Peyer's patch (tissue), 4 donors: ENCODE measurements at places on chromosomes 12 and 14.

DNA sequence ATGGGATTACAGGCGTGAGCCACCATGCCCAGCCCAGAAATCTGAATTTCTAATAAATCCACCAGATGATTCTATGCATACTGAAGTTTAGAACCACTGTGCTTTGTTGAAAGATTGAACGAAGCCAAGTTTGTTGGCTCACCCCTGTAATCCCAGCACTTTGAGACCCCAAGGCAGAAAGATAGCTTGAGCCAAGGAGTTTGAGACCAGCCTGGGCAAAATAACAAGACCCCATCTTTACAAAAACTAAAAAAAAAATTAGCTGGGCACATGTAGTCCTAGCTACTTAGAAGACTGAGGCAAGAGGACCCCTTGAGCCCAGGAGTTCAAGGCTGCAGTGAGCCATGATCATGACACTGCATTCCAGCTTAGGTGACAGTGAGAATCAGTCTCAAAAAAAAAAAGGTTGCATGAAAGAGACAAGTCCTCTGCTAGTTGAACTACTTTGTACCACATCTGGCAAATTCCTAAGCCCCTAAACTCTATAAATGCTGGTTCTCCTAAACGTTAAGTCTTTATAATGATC is 1.7 kb upstream of the ABHD4 start:
- DNase-seq: no peak

DNA sequence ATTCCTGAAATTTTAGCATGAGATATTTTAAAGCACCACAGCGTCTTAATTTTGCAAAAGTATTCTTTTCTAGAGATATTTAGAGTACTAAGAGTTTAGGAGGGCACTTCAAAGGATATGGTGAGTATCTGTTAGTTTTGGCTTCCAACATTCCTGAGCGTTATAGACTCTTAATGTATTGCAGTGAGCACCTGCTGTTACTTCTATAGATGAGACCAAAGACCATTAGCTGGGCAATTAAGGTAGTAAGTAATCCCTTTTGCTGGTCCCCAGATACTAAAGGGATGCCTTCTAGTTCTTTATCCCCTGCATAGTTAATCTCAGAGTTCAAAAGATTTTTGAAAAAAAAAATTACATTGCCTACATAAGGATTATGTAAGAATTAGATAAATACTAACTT is 975.6 kb downstream of the GALC start:
- DNase-seq: no peak

GRCh38 chr12:9730591-9730990 is 2.3 kb downstream of the CLECL1 start:
- no peak for DNase-seq

- no peak for DNase-seq
Measured at GRCh38 chr12:69969011-69969410, 144.0 kb downstream of the MYRFL start.

- DNase-seq: peak; percentile 63
Measured at GRCh38 chr12:20420557-20420956, 52.2 kb downstream of the PDE3A start.

DNA sequence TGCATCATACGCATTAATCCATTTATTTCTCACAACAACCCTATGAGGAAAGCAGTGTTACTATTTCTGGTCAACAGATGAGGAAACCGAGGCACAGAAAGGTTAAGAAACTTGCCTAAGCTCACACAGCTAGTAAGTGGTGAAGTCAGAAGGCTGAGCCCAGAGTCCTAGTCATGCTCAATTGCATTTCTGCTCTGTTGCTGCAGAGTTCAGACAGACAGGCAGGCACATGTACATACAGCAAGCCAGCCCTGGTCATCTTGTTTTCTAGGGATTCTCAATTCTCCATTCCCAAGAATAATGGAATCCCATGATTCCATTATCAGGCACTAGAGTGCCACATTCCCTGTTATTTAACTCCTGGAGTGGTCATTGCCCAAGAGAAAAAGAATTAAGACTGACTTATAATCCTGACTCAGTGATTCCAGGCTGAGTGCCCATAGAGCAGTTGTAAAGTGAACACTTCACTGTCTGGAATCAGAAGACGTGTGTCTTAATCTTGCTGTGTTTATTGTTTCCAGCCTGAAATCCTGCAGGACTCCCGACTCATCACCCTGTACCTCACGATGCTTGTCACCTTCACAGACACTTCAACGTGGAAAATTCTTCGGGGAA is 10.7 kb downstream of the UBE3B start:
- DNase-seq: no peak

- peak; percentile 65 for DNase-seq
Measured at GRCh38 chr14:103679351-103679750, 35.9 kb downstream of the XRCC3 start.

DNA sequence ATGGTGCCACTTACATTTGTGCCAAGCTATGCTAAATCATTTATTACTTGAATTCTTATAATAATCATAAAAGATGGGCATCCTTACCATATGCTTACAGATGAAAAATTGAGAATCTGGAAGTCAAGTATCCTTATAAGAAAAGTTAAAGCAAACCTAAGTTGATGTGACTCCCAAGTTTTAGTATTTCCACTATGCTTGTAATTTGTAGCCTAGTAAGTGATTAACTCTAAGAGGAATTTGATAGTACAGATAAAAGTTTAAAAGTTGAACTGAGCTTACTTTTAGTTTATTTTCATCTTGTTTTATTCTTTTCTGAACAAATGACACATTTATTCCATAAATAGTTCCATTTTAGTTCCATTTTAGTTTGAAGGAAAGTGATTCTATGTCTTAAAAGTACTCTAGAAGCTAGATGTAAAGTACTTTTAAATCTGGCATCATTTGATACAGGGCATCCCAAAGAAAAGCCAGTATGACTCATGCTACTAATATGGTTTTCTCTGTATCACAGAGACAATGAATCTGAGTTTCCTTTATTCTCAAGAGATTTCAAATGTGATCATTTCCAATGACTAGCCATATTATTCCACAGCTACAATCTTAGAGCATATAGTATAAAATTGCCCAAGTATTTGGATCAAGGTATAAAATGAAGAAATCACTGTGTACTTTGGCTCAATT is 596.0 kb downstream of the SLC16A7 start:
- DNase-seq: no peak

DNA sequence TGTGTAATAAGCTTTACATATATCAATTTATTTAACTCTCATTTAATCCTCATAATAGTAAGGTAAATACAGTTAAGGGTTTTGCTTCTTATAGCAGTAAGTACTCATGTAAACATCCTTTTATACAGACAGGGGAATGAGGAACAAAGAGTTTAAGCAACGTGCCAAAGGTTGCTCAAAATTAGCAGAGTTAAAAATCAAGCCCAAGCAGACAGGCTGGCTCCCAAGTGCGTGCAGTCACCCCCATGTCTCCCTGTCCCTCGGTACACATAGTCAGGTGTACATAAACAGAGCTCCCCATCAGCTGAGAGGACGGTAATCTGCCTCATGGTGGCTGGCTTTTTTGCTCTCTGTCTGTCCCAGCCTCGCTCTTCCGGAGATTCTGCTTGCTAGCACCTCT is 126.4 kb downstream of the DERA start:
- DNase-seq: no peak

DNA sequence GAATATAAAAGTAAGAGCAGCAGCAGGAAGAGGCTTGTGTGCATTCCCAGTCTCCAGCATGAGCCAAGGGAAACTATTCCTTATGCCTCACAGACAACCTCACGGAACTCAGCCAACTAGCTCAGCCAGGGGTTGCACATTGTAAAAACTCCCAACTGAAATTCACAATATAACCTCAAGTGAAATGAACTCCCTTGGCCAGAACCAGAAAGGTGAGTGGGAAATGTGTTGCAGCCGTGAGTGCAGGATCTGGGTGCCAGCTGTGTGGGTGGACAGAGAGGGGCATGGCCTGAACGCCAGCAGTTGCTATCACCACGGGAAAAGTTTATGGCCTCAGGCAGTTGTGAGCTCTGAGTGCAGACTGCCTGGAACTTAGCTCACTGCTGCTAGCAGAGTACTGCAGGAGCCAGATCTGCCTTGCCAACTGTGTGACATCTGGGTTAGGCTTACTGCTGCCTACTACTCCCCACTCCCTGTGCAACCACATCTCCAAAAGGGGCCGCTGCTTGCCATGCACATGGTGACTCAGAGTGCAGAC is 2.3 kb upstream of the CLEC1A start:
- no peak for DNase-seq

GRCh38 chr12:56955631-56956256 is 1.7 kb downstream of the RDH16 start:
- DNase-seq: no peak

DNA sequence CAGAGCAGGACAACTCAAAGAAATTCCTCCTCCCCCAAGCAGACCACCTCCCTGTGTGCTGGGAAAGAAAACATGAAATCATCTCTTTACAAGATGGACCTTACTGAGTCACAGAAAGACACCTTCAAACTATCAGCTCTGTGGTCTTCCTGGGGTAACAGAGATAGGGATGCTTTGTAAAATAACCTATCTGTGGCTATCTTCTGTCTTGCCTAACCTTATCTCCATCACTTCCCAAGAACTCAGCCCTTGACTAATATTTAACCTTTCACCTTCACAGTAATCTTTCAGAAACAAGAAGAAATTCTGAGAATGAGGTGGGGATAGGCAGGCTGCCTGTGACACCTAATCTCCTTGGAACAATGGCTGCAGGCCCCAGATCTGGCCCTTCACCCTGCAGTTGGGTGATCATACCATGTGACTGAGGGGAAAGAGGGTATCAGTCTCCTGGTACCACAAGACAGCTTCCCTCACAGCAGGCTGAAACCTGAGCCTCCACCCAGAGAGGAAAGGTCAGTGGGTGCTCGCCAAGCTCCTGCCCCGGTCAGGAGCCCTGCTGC is 27.4 kb upstream of the CEBPE start:
- DNase-seq: no peak
